Caudate nucleus (tissue), 63 donors: ENCODE measurements at places on chromosomes 16 and 17.

DNA sequence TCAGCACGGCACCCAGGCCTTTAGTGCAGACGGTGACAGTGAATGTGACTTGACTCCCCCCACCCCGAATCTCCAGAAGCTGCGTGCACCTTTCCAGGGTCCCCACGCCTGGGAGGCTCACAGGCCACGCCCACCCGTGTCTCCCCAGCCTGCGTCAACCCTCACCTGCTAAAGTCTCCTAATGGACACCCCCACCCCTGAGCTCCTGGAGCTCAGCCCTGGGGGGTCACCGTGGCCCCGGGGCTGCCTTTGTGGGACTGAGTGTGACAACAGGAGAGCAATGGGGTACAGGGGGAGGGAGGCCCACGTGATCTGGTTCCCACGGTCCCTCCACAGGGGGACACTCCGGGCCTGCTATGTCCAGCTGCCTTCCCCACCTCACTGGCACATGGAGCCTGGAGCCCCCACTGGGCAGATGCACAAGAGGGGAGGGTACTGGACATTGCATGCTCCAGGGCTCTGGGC lies 7.4 kb upstream of the FASN start:
- no peak for DNase-seq

DNA sequence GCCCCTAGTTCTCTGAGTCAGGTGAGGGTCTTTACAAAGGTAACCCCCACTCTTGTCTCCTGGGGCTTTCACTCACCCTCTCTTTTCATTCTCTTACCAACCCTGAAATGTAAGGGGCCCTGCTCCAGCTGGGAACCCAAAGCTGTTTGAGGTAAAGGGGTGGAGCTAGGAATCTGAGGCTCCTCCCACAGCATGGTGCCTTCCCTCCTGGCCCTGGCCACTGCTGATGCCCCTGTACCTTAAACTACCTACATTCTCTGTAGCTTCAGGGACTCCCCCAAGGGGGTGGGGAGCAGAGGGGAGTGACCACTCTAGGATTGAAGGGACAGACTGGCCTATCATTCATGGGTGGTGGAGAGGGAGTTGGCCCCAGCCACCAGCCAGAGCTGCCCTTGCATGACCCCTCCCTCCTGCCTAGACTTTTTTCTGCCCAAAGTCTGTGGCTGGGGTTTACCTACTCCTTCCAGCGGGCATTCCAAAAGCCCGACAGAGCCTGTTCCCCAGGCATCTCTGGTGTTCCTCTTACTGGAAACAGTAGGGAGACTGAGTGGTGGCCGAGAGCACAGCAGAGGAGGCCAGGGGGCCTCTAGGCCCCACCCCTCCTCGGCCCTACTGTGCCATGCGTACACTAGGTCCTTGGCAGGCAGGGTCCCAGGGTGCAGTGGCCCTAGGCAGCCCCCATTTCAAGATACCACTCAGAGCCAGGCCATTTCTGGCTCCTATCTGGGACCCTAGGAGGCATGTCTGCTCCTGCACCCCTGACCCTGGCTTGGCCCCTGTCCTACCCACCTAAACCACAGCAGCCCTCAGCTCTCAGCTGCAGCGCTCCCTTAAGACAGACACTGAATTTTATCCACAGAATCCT lies 9.5 kb downstream of the DOK4 start:
- DNase-seq, result no peak

GRCh38 chr17:37273409-37274051 lies 102.3 kb upstream of the C17orf78 start:
- DNase-seq, result no peak

DNA sequence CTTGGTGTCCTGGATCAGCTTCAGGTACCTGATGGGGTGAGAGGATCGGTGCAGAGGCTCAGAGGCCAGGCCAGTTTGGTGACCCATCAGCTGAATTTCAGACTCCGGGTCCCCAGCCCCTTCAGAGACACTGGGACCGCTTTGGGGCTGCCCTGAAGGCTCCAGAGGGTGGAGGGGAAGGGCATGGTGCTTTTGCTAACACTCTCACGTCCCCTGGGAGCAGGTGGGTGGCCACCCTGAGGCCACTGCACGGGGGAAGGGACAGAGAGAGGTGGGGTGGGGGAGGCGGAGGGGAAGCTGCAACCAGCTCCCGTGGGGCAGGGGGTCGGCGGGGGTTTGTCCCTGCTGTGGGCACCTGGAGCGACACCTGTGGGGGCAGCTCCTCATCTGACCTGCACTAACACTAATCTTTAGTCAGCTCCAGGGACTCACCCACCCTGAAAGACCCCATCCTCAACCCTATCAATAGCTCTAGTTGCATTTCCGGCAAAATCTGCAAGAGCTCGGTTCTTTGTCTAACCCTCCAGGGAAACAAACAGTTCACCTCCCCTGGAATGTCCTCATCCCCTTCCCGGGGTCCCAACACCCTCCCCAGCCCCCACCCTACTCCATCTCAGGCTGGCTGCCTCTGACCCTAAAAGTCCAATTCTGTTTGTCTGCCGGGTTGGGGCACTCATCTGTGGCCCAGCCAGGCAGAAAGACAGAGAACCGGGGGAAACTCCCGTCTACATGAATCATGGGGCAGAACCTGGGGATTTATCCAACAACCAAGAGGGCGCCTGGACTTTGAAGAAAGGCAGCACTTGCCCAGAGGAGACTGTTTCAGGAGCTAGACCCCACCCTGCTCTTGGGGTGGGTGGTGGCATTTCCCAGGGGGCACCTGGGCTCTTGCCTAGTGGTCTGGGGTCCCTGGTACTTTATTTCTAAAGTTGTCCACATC lies 91.9 kb upstream of the CBX4 start:
- DNase-seq, result no peak

DNA sequence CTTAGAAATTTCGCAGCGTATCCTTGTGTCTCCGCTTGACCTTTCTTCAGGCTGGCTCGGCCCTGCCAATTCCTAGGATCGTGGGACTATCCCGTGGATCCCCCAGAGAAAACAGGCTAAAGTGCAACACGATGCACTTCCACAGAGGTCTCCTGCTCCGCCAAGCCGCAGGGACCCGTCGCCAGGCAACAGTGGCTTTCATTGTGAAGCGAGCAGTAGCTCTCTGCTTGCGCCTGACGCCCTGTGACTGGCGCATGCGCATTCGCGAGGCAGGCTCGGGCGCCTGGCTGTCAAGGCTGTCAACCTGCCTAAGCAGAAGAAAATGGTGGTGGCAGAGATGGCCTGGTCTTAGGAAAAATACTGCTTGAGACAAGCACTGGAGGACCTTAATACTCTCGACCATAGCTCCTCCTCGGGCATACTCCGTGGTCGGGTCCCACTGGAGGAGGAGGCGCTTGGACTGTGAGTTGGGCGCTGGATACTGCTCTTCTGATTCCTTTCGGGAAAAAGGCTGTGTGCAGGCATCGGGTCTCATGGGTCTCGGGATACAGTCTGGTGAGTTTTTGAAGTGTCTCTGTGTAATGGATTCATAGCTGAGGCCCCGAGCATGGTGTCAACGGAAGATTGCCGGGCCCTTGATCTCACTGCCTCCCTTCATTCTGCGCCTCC lies 2336.1 kb downstream of the TP53TG3F start:
- DNase-seq, result no peak

- DNase-seq, result no peak
These were observed 4.6 kb downstream of the TRIM47 start for GRCh38 chr17:75873587-75874322.
